ENCODE measurements at places on chromosomes 2 and 18. TPM values are rescaled to one million over a fixed set of nuclear protein-coding genes. Genes with fewer than 3 reads are reported as not detected.

MDH1B gene
- 0.26 TPM for total RNA-seq

DNA sequence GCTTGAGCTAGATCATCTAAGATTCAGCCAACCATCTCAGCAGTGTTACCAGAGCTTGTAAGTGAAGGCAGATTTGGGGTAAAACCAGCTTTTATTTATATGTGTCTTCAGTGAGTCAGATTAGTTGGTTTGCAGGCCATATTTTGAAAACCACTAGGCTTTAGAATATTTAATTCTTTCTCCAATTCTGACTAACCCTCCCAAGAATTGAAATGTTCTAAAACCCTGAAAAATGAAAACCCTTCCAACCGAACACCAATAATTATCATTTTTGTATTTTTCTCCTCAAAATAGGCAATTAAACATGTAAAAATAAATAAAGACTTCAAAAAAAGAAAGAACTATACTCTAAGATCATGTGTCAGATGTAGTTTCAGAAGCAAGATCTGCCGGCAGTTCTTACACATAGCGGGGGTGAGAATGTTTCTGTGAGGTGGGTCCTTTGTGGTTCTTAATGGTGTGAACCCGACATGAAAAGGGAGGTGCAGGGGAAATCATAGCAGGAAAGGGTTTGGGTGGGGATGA lies 14.2 kb downstream of the PLEK start:
- H3K36me3 ChIP-seq = no peaks in the 10 kb centered on the region
- DNase-seq = no peak
- H3K4me1 ChIP-seq = no peaks in the 10 kb centered on the region
- no peaks in the 10 kb centered on the region for H3K27me3 ChIP-seq

GRCh38 chr2:113985554-113986397 lies 95.9 kb downstream of the ACTR3 start:
- H3K27ac ChIP-seq = no peak overlapping the region
- H3K4me1 ChIP-seq = no peaks in the 10 kb centered on the region
- no peaks in the 10 kb centered on the region for H3K27me3 ChIP-seq
- no peaks in the 10 kb centered on the region for H3K36me3 ChIP-seq
- no peak for DNase-seq

GRCh38 chr2:127563458-127564428 lies 28.3 kb downstream of the MYO7B start:
- no peaks in the 10 kb centered on the region for H3K27me3 ChIP-seq
- H3K4me1 ChIP-seq = no peaks in the 10 kb centered on the region
- DNase-seq = no peak
- no peaks in the 10 kb centered on the region for H3K36me3 ChIP-seq
- no peak overlapping the region for H3K27ac ChIP-seq
- H3K4me3 ChIP-seq = no peak overlapping the region

PROKR1 gene
- total RNA-seq = not detected

DNA sequence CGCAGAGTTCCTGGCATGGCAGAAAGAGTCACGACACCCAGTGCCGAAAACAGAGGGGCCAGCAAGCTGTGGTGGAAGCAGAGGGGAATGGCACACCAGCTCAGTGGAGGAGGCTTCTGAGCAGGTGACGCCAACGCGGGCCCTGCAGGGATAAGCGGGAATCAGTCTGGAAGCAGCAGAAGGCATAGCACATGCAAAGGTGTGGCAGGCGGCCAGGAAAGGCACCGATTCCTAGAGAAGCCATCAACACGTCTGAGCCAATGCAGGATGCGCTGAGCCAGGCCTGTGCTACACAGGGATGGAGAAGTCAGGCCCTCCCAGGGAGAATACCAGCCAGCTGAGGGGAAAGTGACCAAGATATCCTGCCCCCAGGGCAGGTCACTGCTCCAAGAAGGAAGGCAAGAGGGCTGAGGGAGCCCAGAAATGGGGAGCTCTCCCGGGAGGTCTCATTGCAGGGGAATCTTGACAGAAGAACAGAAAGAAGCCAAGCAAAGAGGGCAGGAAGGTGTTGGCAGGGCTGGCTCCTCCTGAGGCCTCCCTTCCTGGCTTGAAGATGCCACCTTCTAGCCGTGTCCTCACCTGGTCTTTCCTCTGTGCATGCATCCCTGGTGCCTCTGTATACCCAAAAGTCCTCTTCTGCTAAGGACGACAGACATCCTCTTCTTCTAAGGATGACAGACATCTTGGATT lies 16.3 kb downstream of the TEX51 start:
- DNase-seq = no peak
- H3K4me1 ChIP-seq = no peaks in the 10 kb centered on the region
- H3K36me3 ChIP-seq = no peaks in the 10 kb centered on the region
- no peaks in the 10 kb centered on the region for H3K27me3 ChIP-seq

DNA sequence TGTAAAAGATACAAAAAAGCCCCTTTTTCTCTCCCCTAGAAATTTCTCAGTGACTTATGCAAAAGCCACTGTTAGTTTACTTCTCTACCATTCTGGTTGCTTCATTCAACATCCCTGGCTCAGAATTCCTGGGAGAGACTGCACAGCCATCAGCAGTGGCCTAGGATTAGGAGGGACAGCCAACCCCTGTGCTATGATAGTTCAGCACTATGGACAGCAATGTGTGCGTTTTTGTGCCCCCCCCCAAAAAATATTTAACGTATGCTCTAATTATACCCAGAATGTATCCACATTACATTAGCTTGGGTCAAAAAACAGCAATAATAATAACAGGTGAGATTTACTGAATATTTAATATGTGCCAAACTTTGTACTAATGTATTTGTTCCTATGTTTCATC lies 29.0 kb downstream of the OSR1 start:
- no peaks in the 10 kb centered on the region for H3K36me3 ChIP-seq
- H3K4me1 ChIP-seq = no peaks in the 10 kb centered on the region
- H3K27me3 ChIP-seq = no peaks in the 10 kb centered on the region
